ENCODE measurements at places on chromosomes 6 and 20. TPM values are rescaled to one million over a fixed set of nuclear protein-coding genes. Genes with fewer than 3 reads are reported as not detected.

- DNase-seq: no peak
Observed at GRCh38 chr6:164453835-164454234, 855.6 kb downstream of the C6orf118 start.

GRCh38 chr6:44102527-44102926, 24.7 kb downstream of the MRPL14 start:
- DNase-seq: no peak

DNA sequence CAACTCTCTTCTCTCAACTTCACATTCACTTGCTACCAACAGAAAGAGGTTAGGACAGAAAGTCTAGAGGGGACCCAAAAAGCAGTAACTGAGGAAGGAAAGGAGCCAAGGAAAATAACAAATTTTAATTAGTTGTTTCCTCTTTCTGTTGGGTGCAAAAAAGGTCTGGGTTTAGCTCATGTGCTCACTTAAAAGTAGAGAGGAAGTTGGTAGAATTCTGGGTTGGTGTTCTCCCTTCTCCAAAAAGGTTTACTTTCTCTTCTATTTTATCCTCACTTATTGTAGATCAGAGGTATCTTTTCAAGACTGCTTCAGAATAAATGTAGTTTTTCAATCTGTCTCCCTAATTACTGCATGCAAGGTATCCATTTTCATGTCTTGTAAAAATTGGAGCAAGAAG, 42.8 kb downstream of the MAP3K7 start:
- DNase-seq: no peak

DNA sequence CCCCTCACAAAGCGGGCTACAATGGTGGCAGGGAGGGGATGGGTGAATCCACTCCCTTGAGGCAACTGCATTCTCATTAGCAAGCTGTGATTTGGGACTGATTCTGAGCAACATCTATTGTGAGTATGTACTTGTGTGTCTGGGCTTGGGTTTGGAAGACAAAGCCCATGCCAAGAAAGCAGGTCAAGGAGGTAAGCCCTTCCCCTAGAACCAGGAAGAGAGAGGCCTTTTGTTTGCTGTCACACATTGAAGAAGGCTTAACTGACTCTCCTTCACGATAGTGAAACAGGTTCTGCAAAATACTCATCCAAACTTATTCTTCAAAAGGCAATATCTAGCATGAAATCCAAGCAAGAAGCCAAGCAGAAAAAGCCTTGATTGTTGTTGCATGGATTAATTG, 403.1 kb upstream of the ID4 start:
- DNase-seq: no peak

DNA sequence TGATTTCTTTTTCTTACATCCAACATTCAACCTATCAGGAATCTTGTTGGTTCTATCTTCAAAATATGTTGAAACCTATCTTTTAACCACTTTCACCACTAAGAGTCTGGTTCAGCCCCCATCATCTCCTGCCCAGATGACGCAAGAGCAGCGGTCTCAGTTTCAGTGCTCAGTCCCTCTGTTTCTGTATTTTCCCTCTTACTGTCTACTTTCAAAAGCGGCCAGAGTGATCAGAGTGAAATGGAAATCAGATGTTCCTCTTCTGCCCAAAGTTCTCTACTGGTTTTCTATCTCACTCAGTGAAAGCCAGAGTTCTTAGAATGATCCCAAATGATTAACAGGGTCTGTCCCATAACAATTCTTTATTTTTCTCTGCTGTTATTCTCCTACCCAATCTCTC, 147.9 kb upstream of the PDE7B start:
- DNase-seq: no peak

Gene MLIP
- total RNA-seq: not detected

DNA sequence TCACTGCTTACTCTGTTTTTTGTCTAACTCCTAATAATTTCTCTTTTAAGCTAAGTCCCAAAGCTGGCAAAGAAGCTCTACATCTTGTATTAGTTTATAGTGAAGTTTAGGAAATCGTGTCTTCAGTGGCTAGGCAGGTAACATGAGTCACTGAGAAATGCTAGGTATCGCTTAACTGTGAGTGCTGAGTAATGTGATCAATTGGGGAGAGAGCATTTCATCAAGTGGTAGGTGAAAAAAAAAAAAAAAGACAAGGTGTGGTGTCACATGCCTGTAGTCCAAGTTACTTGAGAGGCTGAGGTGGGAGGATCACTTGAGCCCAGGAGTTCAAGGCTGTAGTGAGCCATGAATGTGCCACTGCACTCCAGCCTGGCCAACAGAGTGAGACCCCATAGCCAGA, 125.3 kb downstream of the FAM83B start:
- DNase-seq: no peak

GRCh38 chr6:116027801-116028200, 32.9 kb downstream of the FRK start:
- no peak for DNase-seq

DNA sequence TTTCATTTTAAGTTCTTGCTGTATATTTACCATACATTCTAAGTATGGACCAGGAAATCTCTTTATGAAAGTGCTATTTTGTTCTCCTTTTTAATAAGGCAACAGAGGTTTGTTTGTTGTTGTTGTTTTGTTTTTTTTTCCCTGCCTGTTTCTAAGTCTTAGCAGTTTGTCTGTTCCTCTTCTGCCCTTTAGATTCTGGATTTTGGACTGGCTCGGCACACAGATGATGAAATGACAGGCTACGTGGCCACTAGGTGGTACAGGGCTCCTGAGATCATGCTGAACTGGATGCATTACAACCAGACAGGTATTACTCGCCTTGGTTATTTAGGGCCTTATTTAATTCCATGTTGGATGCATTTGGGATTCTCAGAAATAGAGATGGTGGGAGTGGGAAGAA, 48.0 kb downstream of the MAPK14 start:
- DNase-seq: no peak

Gene DST
- total RNA-seq: 160 TPM

GRCh38 chr6:6968731-6969552, 138.8 kb upstream of the RREB1 start:
- no peak for DNase-seq

- no peak for DNase-seq
Observed at GRCh38 chr6:134303891-134304290, 14.0 kb downstream of the SGK1 start.

GRCh38 chr6:167750956-167751358, 75.8 kb upstream of the AFDN start:
- DNase-seq: no peak

Gene C20orf141
- total RNA-seq: not detected

GRCh38 chr6:150030611-150031010, 5.3 kb upstream of the RAET1L start:
- DNase-seq: no peak

- DNase-seq: no peak
Observed at GRCh38 chr6:21438986-21439352, 154.6 kb upstream of the SOX4 start.

DNA sequence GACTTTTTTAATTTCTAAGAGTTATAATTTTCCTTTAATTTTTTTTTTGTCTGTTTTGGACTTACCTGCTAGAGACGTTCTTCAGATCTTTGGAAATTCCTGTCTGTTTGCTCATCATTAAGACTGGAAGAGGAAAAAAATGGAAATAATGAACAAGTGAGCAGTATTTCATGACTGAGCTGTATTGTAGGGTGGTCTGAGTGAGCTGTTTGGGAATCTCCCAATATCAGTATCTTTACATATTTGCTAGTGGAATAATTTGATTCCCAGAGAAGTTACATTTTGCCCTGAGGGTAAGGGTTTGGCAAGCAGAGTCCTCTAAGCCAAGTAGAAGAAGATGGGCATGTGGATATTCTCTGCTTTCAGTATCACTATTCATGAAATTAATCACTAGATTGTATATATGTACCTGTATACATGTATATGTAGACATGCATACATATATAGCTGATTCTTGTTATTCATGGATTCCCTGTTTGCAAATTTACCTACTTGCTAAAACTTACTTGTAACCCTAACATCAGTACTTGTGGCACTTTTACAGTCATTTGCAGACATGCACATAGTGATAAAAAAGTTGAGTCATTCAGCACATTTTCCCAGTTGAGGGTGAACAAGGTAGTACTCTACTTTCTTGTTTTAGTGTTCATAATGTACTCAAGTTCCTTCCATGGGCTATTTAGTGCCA, 13.5 kb downstream of the ZC2HC1B start:
- no peak for DNase-seq

Gene SMLR1
- not detected for total RNA-seq
